ENCODE measurements at places on chromosomes 7 and 10.
A peak's percentile ranks its signal among the peaks of the same experiment; 100 is the strongest.

DNA sequence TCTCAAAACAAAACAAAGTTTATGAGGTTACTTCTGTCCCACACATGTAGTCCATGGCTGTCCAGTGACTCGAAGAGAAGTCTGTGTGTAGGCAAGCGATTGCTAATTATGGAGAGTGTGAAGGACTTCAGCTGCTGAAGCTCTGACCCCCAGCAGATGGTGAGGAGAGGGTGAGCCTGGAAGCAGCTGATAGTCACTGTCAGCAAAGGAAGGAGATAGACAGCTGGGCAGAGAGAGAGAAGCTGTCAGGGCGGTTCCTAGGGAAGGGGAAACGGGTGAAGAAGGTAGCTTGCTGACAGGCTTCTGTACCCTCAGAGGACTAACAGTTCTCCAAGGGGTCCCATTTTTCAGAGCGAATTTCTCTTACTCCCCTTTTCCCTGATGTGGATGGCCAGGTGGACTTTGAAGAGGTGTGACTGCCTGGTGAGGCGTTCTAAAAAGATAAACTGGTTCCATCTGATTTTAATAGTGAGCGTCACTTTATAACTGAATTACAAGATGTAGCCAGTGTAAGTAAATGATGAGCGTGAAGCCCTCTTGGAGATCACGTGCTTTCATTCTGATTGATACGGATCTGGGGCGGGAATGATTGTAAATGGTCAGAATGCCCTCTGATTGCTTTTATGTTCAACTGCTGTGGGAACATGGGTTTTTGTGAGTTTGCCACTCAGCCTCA, 12.1 kb downstream of the ZSCAN21 start:
- DNase-seq: no peak

DNA sequence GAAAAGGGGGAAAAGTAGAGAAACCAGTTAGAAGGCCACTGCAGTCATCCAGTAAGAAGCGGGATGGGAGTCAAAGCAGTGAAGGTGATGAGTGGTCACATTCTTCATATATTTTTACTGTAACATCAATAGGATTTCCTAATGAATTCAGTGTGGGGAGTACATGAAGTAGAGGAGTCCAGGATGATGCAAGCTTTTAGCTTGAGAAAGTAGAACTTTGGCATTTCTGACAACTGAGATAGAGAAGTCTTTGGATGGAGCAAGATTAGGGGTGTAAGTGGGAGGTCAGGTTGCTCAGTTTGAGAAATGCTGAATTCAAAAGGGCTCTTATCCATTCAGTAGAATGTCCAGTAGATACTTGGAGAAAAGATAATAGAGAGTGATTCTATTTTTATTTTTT, 264.1 kb upstream of the DGKB start:
- no peak for DNase-seq

GRCh38 chr10:108436096-108436495, 1271.6 kb upstream of the SORCS1 start:
- DNase-seq: no peak

- no peak for DNase-seq
Observed at GRCh38 chr10:58842860-58843376, 330.2 kb downstream of the BICC1 start.

GRCh38 chr7:15478401-15478800, 83.4 kb downstream of the AGMO start:
- no peak for DNase-seq

DNA sequence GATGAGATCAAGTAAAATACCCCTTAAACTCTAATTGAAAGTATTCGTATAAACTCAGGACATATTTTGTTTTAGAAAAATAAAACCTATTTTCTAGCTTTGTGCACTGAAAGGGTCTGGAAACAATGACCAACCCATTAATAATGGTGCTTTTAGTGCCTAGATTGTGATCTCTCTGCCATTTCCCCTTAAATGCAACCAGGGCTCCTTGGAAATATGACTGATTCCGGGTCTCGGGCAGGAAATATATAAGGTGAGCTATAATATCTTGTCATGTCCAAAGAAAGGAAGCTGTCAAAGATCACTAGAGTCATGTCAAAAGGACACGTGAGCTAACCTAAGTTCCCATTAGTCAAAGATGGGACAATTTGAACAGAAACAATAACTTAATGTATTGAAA, 12.4 kb upstream of the ADAM12 start:
- no peak for DNase-seq

GRCh38 chr7:118040562-118040961, 143.4 kb upstream of the LSM8 start:
- DNase-seq: no peak

DNA sequence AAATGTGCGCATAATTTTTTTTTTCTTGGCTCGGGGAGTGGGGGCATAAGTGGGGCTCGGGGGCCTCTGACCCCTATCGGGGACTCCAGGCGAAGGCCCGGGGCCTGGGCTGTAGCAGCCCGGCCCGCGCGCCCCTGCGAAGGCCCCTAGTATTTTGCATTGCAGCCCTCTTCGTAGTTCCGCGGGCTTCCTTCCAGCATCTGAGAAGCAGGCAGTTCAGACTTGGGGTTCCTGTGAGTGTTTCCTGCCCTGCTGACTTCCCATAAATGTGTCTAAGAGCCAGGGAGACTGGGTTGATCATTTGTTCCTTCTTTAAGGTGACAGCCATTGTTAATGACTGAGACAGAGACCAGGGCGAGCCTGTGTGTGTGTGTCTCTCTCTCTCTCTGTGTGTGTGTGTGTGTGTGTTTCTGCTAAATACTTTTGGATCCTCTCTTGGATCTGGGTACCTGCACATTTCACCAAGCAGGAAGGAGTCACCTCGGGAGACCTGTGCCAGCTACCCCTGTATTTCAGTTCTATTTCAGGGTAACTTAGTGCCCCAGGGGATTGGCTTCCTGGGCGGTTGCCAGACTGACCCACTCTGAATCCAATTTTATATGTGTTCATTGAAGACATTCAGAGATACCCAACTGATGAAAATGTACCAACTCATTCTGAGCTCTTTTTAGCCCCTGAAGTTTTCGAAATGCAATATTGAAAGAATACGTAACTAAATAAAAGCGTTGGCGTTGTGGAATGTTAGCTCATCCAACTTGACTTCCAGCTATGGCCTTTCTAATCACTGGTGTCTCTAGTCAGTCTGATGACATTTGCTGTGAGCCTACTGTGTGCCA, 805 bp downstream of the MSRB2 start:
- DNase-seq: peak; percentile 17

- DNase-seq: no peak
Observed at GRCh38 chr10:69318867-69319727, 40.8 kb downstream of the HK1 start.

DNA sequence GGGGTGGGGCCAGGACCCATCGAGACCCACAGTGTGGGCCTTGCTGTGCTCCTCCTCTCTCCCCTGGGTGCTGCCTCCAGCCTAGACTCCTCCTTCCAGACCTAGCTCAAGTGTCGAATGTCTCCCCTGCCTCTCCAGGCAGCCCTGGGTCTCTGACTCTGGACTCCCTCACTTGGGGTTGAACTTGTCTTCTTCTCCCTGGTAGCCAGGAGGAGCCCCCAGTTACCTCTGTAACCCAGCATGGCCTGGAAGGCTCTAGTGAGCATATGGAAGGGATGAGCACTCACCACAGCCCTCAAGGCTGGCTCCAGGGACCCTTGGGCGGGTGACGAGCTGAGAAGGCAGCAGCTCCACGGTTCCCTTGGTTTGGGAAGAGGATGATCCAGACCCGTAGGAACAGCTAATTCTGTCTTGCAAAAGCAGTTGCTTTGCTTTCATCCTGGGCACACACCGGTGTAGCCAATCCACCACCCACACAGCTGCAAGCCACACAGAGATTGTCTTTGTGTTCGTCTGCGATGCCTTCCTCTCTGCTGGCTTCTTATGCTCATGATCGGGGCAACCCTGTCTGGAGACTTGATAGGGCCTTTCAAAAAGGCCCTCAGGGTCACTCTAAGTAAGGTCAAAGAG, 52.3 kb upstream of the ANTXRL start:
- DNase-seq: no peak

- no peak for DNase-seq
Observed at GRCh38 chr7:102030696-102031095, 213.3 kb downstream of the CUX1 start.

DNA sequence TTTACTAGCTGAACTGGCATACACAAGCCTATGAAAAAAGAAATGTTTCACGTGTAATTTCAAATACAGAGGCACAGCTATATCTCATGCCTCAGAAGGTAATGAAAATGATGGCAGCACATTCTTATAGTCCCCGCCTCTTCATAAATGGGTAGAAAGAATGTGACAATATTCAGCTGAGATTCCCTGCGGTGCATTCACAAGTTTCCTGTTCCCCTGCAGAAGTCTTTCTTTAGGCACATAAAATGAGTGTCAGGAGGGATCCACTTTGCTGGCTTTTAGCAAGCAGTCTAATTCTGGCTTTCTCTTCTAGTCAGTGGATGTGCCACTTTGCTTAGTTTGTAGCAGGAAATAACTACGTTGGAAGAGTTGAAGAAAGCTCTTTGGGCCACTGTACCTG, 56.1 kb downstream of the DGKB start:
- DNase-seq: no peak

GRCh38 chr10:17599089-17599488, 18.1 kb downstream of the HACD1 start:
- no peak for DNase-seq

All from AG09309 (cell line).